ENCODE measurements at places on chromosomes 5 and 9. TPM values are rescaled to one million over a fixed set of nuclear protein-coding genes. Genes with fewer than 3 reads are reported as not detected.

Gene SURF1
- total RNA-seq, result 21.5 TPM

Gene HAND1
- total RNA-seq, result not detected

Gene UGT3A2
- not detected for total RNA-seq

Gene ASS1
- 186 TPM for total RNA-seq

Gene PTGR1
- total RNA-seq, result 77.0 TPM

Gene CNTNAP3B
- total RNA-seq, result 14.5 TPM

Gene FOXD4L3
- total RNA-seq, result not detected

Gene PCDH1
- 1.4 TPM for total RNA-seq

Gene NOL8
- 39.7 TPM for total RNA-seq

Gene PCDHGA1
- 0.62 TPM for total RNA-seq

Gene FGF1
- total RNA-seq, result 4.0 TPM
